ENCODE measurements at places on chromosomes 3 and 15.

DNA sequence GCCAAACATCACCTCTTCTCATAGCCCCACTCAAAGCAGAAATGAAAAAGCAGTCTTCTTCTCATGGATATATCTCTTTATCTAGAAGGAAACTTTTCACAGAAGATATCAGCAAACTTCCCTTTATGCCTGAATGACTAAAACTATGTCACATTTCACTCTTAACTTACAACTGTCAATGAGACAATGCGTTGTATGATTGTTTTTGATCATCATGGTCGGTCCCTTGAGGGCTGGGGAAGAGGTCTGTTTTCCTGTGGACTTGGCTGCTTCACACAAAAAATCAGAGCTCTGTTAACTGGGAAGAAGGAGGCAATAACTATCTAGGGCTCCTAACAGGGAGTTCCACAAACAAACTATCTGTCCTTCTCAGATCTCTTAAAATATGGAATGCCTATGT lies 5.1 kb downstream of the NLGN1 start:
- DNase-seq, result no peak

DNA sequence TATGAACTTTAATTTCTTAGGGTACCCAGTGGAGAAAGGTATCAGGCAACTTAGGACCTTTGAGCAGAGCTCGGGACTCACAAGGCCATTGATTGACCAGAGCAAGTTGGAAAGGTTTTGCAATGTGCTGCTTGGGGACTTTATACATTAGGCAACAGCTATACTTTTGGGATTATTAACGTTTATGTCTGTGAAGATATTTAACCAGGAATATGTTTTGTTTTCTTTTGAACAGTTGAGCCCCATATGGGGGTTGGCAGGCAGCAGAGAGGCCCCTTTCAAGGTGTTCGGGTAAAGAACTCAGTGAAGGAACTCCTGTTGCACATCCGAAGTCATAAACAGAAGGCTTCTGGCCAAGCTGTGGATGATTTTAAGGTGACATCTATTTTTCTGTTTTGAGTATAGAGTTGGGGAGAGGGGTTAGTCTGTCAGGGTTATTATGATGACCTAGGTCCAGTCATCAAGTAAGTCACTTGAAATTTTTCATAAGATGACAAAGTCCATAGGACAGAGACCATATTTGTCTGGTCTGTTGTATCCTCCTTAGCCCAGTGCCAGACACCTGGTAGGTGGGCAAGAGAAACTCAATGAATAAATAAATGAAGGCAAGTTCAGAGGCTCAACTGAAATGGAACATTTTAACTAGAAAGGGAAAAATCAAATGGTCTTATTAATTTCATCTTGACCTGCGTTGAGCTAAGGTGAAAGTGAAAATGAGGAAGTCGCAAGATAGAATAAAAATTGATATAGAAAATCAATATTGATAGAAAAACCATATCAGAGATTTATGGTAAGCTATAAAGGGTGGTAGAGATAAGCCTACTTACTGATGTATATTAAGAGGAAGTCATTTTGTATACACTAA lies 2.8 kb downstream of the NFKBIZ start:
- no peak for DNase-seq

DNA sequence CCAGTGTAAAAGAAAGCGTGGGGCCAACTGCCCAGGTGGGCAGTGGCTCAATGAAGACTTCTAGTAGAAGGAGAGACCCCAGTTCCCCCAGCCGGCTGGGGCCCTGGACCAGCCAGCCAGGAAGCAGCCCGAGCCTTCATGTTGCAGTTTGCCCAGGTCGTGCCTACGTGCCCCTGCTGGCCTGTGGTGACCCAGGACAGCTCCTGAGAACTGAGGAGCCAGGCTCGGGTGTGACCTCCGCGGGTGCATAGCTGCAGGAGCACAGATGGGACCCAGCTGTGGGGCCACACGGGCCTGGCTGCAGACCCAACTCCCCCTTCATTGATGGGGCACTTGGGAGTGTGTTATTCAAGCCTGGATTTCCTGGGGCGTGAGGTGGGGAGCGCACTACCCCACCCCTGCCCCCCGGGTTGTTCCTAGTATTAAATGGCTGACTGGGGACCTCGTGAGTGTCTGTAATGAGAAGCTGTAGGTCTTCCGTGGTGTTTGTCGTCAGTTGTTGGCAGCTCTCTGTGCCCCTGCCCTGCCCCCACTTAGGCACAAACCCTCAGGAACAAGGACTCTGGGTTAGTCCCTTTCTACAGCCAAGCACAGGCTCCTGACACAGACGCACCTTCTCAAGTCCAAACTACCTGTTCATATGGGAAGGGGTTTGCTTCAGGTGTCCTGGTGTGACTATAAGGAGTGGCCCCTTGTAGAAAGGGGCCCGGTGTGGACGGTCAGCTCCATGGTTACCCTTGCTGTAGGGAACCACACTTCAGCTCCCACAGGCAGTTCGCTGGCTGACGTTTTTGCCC lies 39.1 kb downstream of the IDH2 start:
- no peak for DNase-seq

DNA sequence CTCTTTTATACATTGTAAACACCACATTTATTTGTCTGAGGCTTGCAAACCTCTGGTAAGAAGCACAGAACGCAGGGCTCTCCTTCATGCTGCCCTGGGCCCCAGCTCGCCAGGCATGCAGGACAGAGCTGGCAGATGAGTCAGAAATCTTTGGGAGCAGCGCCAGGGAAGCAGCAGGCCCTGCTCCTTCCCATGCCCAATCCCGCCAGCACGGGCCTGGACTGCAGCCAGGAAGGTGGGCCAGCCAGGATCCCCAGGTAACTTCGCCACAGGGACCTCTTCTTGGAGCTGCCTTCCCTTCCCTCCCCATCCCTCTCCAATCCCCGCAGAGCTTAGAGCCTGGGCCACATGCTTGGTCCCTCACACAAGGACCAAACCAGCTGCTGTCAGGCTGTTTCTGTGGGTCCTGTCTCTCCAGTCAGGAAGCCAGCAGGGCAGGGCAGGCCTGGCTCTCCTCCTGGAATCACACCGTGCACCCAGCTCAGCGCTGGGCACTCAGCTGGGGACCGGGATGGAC lies 8.8 kb downstream of the STOML1 start:
- DNase-seq, result no peak

DNA sequence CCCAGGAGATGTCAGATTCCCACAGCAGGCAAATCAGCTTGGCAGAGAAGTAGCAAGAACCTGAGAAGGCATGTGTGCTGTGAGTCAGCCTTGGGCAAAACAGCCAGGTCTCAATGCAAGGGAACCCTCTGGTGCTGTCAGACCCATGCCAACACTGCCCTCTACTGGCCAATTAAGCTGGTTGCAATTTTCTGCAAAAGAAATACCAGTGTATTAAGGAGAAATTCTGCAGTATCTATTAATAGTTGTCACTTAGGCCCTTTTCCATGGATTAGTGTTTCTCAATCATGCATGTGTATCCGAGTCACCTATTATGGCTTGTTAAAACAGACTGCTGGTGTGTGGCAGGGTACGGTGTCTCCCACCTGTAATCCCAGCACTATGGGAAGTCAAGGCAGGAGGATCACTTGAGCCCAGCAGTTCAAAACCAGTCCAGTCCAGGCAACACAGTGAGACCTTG lies 26.2 kb downstream of the MAP4 start:
- peak; percentile 76 for DNase-seq

DNA sequence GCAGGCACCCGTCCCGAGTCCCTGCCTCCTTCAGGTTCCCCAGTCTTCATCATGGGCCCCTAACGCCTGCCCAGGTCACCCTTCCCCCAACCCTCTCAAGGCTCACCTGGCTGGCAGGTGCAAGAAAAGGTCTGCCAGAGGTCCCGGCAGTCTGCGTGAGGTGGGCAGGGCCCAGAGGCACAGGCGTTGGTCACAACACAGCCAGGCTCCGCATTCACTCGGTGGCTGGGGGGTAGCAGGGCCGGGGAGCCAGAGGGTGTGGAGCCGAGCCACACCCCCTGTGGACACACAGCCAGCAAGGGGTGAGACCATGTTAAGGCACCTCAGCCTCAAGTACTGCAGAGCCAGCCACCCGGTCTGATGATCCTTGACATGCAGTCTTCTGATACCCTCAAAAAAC lies 10.9 kb downstream of the CELSR3 start:
- no peak for DNase-seq

GRCh38 chr3:142029052-142029642 lies 120.2 kb downstream of the TFDP2 start:
- DNase-seq, result no peak

- no peak for DNase-seq
These were observed 28.9 kb downstream of the RAD51 start for GRCh38 chr15:40723919-40724318.

DNA sequence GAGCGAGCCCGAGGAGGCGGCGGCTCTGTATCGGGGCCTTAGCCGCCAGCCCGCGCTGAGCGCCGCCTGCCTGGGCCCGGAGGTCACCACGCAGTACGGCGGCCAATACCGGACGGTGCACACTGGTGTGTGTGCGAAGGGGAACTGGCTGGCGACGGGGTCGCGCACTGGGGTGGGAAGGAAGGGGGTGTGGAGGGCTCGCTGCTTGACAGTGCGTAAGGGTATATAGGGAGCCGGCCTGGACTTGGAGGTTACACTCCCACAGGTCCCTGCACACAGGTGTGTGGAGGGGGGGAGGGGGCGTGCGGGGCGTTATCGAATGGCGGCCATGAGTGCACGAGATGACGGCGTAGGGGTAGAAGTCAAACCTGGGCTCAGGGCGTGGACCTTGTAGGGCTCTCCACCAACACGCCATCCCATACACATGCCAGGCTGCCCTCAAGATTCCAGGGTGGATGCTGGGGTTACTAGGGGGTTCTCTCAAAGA lies 389 bp downstream of the APEH start:
- DNase-seq, result peak; percentile 25

DNA sequence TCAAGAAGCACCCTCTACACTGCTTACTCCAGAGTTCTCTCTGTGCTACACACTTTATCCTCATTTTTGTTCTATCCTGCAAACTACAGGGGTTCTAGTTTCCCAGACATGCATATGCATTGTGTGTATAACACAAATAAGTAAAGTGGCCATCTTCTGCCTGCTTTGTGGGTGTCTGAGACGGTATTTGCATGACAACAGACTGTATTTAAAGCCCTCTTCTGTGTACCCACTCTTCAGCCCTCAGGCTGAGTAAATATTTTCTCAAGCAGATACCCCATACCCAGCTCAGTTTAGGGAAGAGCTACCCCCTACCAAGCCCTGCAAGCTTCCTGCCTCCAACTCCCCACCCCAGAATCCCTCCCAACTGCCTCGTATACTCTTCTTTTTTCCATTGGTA lies 31.7 kb downstream of the SYNPR start:
- no peak for DNase-seq

GRCh38 chr3:148307443-148307843 lies 390.3 kb upstream of the AGTR1 start:
- no peak for DNase-seq

GRCh38 chr3:152472672-152472954 lies 203.9 kb downstream of the MBNL1 start:
- no peak for DNase-seq

DNA sequence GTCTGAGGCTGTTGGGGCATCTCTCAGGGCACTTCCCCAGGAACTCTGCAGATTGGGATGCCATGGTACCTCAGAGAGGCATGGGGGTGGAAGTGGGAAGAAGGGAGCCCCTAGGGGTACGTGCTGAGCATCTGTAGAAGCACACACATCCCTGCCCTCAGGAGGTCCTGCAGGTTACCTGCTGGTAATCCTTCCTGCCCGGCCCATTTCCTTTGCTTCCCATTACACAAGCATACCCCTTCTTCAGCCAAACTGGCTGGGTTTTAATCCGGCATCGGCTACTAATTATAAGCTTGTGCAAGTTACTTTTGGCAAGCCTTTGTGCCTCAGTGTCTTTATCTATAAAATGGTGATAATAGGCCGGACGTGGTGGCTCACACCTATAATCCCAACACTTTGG lies 3.1 kb upstream of the SMAD6 start:
- DNase-seq, result no peak

- no peak for DNase-seq
These were observed 116.9 kb upstream of the RAD18 start for GRCh38 chr3:9080163-9080562.

- DNase-seq, result no peak
These were observed 13.6 kb downstream of the HAPLN3 start for GRCh38 chr15:88881775-88882174.

- peak; percentile 14 for DNase-seq
These were observed 79.4 kb upstream of the ATP11B start for GRCh38 chr3:182713743-182714517.

DNA sequence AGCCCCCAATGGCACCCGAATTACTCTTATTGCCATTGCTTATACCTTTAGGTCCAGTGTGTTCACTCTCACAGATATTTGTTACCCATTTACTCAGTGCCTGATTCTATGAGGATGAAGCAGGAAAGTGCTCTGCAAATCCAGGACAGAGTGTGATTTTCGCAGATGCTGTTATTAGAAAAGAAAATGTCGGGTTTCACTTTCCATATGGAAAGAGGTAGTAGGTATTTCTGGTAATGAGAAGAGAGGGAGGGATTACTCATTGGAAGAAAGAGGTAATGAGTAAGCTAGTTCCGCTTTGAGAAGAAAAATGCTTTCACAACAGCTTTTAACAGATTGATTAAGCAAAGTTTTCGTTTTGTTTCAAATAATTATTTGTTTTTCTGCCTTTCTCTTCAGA lies 336.3 kb upstream of the CFAP20DC start:
- peak; percentile 29 for DNase-seq

DNA sequence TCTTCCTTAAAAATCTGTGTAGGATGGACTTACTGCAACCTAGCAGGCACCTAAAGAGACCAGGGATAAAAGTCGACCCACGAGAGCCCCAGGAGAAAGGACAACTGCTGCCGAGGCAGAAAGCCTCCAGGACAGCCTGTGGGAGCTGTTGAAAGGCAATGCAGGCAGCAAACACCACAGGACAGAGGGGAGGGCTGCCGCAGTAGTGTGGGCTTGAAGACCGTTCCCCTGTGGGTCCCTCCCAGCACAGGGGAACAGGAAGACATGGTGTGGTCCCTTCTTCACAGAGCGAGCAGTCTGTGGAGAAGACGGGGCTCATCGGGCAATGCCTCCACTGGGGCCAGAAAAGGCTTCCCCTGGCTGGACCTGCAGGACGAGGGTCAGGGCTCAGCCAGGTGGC lies 58.5 kb upstream of the GATA2 start:
- no peak for DNase-seq

DNA sequence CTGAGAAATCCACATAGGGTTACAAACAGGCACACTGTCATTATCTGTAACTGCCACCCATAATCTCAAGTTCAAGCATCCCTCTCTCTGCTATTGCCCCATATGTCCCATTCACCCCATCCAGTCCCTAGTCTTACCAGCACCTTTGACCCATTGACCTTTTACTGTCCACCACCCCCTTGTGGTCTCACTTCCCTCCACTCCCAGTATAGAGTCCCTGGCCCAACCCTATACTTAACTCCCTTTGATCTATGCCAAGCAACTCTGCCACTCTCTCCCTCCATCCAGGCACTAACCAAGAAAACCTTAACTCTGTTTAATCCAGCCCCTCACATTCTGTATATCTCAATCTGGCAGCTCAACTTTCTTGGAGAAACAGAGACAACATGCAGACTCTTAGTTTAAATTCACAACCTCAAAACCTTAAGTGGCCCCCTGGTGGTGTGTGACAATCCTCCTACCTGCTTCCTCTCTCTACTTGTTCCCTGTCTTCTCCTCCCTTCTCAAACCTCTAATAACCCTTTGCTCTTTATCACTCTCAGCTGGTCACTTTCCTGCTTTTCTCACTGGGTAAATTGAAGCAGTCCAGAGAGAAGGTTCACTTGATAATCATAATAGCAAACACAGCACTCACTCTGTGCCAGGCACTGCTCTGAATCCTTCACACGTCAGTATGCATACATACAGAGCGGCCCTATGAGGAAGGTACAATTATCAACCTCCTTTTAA lies 162.7 kb downstream of the STT3B start:
- DNase-seq, result no peak
